Urinary bladder (tissue), 4 donors: ENCODE measurements at places on chromosomes 12 and 14.

DNA sequence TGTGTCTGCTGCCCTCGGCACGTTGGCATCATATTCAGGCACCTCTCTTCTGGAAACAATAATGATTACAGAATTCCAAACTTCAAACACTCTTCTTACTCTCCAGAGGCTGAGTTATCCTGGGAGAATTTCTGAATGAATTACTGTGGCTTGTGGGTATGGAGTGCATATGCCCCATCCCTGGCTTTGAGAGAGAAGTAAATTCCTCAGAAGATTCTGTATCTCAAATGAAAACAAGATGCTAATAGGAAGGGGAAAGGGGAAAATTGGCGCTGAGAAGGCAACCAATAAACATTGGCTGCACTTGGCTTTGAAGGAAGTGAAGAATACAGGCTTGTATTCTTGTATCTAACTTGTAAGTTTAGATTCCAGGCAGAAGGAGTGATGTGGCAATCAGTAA, 132.0 kb upstream of the NOVA1 start:
- DNase-seq, result no peak

DNA sequence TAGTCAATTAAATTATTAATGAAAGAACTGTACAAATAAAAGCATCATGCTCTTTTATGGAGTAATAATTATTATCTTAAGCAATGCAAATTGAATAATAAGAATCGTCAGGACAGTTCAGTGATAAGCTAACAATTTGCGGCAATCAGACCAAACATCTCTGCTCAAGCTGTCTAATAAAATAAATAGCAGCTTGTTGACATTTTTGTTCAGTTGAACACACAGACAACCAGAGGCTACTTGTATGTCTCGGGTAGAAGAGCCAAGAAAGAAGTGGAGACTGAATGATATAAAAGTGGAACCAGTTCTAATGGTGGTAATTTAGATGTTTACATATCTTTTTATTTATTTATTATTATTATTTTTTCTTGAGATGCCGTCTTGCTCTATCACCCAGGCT, 57.4 kb upstream of the FOXN3 start:
- DNase-seq, result no peak

GRCh38 chr12:89373763-89374572, 21.7 kb upstream of the DUSP6 start:
- DNase-seq, result no peak

GRCh38 chr14:94925416-94926173, 155.7 kb upstream of the GSC start:
- no peak for DNase-seq

DNA sequence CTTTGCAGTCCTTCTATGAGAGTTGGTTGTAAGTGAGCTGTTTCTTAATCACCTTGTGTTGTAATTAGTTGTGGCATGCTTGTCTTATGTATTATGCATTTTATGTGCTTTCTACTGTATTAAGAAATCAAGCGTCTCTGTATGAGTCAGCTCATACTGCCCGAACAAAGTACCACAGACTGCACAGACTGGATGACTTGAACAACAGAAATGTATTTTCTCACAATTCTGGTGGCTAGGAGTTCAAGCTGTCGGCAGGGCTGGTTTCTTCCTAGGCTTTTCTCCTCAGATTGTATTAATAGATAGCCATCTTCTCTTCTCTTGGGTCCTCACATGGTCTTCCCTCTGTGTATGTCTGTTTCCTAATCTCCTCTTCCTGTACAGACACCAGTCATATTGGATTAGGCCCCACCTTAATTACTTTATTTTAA, 77.7 kb downstream of the FLRT2 start:
- no peak for DNase-seq

- DNase-seq, result no peak
These were observed 78.5 kb downstream of the TMEM132D start for GRCh38 chr12:129825316-129825715.

GRCh38 chr14:50768680-50769079, 62.3 kb downstream of the NIN start:
- DNase-seq, result no peak

- DNase-seq, result no peak
These were observed 61.4 kb upstream of the PCED1B start for GRCh38 chr12:47017901-47018475.

- no peak for DNase-seq
These were observed 15.5 kb upstream of the CHGA start for GRCh38 chr14:92907316-92907911.

DNA sequence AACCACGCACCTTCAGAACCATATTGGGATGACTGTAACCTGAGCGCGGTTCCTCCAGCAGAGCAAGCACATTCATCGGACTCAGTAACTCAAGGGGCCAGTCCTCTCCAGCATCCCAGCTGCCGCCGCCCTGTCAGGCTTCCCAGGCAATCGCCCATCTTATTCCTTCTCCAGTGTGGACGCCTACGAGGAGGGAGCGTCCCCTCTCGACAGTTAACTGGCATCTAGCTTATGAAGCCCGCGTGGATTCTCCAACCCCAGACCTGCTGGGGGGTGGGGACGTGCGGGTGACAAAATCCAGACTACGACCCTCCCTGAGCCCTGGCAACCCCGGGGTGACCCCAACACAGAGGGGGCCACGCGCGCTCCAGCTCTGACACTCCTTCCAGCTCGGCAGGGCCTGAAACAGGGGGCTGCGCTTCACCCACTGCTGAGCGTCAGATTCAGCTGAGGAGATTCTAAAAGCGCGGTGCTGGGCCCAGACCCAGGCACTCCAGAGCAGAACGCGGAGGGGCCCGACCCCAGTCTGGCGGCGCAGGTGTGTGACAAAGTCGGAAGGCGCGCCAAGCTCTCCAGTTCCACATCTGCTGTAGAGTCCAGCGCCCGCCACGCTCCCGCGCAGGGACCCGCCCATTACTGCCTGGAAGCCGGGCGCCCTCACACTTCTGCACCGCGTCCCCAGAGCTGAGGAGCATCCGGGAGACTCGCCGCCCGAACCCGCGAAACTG, 43.9 kb upstream of the ESR2 start:
- peak; percentile 46 for DNase-seq

- DNase-seq, result no peak
These were observed 23.1 kb upstream of the C12orf42 start for GRCh38 chr12:103518899-103519298.

- no peak for DNase-seq
These were observed 128.5 kb downstream of the HMGA2 start for GRCh38 chr12:65952737-65953209.

DNA sequence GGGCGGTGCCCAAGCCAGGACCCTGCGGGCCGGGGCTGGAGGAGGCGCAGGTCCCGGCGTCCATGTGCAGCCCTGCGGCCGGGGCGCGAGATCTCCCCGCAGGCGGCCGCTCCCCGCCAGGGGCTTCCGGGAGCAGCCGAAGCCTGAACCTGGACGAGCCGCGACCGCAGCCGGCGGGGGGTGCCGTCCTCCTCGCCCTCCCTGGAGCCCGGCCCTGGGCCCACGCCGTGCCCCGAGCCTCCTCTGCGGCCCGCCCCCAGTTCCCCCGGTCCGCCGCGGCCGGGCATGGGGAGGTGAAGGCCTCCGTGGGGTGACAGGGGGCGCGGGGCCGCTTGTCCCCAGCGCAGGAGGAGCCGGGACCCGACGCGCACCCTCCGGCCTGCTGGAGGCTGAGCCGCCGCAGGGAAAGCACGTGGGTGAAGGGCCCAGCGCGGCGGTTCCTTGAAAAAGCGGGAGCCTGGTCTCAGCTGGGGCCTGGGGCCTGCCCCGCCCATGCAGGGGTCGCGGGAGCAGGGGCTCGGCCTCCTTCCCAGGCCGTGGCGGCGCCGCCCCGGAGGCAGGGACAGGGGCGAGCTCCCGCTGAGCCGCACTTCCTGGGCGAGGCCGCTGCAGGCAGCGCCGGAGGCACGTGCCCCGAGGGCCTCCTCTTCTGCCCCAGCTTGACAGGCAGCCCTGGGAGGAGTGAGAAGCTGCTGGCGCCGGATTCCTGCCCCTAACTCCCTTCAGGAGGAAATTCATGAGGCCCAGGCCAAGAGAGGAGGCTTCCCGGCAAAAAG, 55.6 kb upstream of the PPP2R5C start:
- no peak for DNase-seq
